A673 (cell line): ENCODE measurements at places on chromosomes 12 and 14. TPM values are rescaled to one million over a fixed set of nuclear protein-coding genes. Genes with fewer than 3 reads are reported as not detected.

Gene CNTN1
- 0.90 and 1.5 TPM in 2 replicates for total RNA-seq

- H3K36me3 ChIP-seq = no peaks in the 10 kb centered on the region
- no peak overlapping the region for H3K27ac ChIP-seq
- H3K4me3 ChIP-seq = no peak overlapping the region
Measured at GRCh38 chr12:18861287-18861858, 123.5 kb downstream of the CAPZA3 start.

DNA sequence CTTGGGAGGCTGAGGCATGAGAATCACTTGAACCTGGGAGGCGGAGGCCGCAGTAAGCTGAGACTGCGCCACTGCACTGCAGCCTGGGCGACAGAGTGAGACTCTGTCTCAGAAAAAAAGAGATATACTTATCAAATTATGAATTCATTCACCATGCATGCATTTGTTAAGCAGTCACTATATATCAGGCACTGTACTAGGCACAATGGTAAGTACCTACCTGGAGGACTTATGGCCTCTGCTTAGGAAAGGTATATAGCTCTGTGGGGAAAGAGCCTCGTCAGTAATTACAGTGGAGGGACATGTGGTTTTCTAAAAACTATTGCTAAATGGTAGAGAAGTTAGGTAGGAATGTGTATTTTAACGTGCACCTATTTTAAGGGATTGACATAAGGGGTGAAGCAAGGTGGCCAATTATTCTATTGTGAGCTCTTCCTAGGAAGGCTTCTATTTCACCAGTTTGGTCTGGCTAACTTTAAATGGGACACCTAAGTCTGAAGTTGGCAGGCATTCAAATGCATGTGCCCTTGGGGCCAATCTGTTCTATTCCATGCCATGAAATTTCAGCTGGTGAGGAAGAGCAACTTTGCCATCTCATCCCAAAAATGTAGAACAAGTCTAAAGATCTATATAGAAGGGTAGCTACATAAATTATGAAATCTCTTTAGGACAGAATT lies 15.0 kb downstream of the TCP11L2 start:
- no peaks in the 10 kb centered on the region for H3K36me3 ChIP-seq
- no peak overlapping the region for H3K4me3 ChIP-seq
- no peaks in the 10 kb centered on the region for H3K4me1 ChIP-seq
- DNase-seq = no peak

DNA sequence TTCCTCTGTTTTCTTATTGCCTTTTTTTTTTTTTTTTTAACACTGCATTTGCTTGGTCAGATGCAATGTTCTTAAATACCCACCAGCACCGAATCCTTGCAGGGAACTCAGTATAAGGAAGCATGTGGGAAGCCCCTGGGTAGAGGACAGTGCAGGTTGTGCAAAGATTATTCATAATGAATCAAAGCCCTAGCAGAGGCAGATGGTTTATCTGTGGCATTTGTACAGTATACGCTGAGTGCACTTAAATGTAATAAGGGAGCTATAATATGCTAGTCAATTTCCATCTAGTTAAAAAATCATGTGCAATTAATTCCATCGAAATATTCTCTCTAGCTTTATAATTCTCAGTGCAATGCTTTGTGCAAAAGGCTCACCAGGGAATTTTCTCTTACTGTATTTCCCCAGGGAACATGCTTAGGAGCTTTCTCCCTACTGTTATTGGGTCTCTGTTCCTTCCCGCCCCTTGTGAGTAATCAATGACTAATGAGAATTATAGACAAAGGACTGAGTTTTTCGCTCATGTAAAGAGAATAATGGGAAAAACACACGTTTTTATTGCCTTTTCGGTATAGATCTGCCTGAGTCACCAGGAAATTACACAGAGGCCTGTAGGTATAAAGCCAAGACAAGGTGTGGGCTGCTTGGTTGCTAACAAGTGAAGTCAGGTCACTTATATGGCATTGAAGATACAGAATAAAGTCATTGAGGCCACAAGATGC lies 1214.3 kb upstream of the TMEM132C start:
- H3K4me3 ChIP-seq = no peak overlapping the region
- H3K27ac ChIP-seq = no peak overlapping the region
- H3K4me1 ChIP-seq = no peaks in the 10 kb centered on the region
- no peaks in the 10 kb centered on the region for H3K36me3 ChIP-seq
- H3K27me3 ChIP-seq = no peaks in the 10 kb centered on the region

DNA sequence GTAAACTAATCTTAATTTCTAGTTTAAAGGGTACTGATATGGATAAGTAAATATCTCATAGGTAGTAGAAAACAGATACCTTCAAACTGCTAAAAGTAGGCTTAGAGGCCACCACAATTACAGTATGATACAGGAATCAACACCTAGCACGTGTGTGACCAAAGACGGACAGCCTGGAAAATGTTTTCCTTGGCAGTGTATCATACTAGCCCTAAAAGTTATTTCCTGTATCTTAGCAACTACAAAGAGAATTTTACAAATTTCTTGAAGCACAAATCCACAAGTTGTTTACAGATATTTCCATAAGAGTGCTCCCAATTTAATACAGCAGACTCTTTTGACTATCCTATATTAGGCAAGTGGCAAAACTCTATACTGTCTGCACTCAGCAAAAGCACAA lies 106.0 kb downstream of the ITPR2 start:
- no peak overlapping the region for H3K27ac ChIP-seq
- no peaks in the 10 kb centered on the region for H3K27me3 ChIP-seq
- no peak for DNase-seq
- H3K36me3 ChIP-seq = no peaks in the 10 kb centered on the region
- no peak overlapping the region for H3K4me3 ChIP-seq

GRCh38 chr12:109617491-109617890 lies 43.9 kb downstream of the MVK start:
- no peak for DNase-seq
- peaks cover 29% of the 10 kb centered on the region for H3K27me3 ChIP-seq
- peaks cover 17% of the 10 kb centered on the region for H3K4me1 ChIP-seq
- no peaks in the 10 kb centered on the region for H3K36me3 ChIP-seq
- no peak overlapping the region for H3K27ac ChIP-seq
